ENCODE measurements at places on chromosomes 13 and 19.

DNA sequence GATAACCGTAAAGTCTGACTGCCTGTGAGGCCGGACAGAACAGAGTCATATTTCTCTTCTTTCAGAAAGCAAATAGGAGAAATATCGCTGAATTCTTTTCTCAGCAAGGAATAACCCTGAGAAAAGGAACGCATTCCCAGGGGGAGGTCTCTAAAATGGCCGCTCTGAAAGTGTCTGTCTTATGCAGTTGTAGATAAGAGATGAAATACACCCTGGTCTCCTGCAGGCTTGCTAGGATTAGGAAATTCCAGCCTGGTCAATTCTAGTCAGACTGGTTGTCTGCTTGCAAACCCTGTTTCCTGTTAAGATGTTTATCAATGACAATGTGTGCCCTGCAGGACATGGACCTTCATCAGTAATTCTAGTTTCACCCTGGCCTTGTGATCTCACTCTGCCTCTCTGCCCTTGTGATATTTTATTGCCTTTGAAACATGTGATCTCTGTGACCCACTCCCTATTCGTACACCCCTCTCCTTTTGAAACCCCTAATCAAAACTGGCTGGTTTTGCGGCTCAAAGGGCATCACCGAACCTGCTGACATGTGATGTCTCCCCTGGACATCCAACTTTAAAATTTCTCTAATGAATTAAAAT is 934.8 kb upstream of the SPRY2 start:
- no peak for DNase-seq

GRCh38 chr19:4042064-4042730 is 24.5 kb downstream of the ZBTB7A start:
- no peak for DNase-seq

- DNase-seq: no peak
Observed at GRCh38 chr19:51368366-51369282, at the start of gene CLDND2. CLDND2 (minus strand) TSS chr19:51369003; CDS start chr19:51368577, 426 bp downstream.

GRCh38 chr13:113803409-113804016 is 44.5 kb downstream of the TMEM255B start:
- DNase-seq: no peak

DNA sequence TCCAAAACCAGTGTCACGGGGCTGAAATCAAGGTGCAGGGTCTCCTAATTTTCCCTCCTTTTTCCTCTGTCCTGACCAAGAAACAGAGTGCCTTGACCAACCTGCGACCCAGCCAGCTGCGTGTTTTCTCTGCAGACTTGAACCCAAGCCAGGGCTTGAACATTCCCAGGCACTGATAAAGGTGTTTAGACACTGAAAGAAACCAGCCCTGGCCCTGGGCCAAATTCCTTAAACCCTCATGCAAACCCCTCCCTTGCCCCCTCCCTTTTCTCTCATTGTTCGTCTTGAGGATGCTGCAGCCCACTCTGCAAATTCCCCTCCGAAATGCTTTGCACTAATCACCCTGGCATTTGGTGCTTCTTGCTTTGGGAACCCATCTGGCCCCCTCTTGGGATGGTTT is 9.5 kb upstream of the FFAR2 start:
- peak; percentile 36 for DNase-seq

DNA sequence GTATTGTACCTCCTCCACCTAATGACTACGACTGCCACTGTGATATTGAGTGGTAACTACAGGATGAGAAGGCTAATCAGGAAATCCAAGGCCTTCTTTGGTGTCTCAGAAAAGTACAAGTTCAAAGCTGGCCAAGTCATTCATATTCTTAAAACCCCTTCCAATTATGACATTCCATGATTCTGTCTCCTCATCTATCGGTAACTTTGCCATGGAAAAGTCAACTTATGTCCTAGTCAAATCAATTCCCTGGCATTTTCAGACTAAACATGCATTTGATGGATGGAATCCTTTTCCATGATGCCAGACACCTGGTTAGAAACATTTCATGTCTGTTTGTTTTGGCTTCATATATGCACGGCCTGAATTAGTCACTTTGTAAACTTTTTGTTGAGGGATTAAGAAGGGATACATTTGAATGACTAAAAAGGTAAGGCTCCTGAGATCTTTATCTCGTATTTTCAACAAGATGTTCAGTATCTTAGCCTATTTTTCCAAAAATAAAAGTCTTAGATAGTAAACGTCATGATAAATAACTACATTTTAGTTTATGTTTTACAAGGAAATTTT is 186.5 kb downstream of the NHLRC3 start:
- DNase-seq: no peak

DNA sequence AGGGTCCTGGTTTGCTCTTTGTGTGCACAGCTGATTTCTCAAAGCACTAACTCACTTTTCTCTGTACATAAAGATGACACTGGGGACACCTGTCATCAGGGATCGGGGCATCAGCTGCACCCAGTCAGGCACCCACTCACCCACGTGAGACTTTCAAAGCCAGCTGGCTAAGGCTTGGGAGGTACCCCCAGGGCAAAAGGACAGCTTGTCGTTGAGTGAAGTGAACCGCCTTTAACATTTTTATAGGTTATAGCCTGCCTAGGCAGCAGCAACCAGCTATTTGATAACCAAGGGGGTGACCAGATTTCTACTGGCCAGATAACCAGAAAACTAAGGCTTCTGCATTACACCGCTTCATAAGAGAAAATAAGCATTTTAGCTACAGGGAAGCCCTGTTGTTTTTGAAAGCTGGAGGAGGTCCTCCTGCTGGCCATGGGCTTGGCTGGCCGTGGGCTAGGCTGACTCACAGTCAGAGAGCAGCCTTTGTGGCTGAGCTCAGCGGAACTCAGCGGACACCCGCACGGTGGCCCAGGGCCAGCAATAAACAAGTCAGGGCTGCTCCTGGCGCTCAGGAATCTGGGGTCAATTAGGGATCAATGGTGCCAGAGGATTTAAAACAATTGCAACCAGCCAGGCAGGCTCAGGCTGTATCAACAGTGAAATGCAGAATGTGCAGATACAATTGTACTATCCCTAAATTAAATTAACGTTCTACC is 57.1 kb downstream of the ALOX5AP start:
- DNase-seq: peak; percentile 95
